ENCODE measurements at places on chromosomes 12 and 14.

DNA sequence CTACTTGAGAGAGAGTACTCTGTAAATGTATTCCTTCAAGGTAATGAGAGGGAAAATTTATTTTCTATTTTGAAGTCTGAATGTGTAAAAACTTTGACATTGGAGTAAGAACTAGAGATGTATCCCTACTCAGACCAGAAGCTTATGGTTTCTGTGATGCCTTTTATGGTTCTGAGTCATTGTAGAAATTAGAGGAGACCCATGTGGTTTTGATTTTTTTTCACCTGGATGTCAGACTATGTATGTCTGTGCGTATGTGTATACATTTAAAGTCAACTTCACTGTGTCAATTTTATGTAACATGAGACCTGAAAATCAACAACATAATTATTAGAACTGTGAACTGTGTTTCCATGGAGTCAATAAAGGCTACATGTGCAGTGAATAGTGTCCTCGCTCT lies 302.0 kb downstream of the TRHDE start:
- no peak for DNase-seq

DNA sequence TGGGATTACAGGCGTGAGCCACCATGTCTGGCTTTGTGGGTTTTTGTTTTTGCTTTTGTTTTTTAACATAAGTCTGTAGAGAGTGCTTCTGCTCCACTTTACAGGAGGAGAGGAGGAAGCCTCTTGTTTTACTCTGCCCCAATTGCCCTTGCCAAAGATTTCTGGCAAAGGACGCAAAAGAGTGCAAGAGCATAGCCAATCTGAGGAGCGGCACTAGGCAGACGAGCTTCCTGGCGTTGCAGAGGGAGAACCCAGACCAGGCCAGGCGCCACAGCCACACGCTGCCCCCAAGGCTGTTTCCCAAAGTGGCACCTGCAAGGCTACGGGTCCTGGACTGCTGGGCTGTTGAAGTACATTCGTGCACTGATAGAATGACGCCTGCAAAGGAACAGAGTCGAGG lies 96.2 kb downstream of the BBS10 start:
- no peak for DNase-seq

- DNase-seq = no peak
Observed at GRCh38 chr14:53778263-53778662, 178.4 kb downstream of the BMP4 start.

GRCh38 chr14:97626088-97626487 lies 828.9 kb downstream of the VRK1 start:
- DNase-seq = peak; percentile 84

- no peak for DNase-seq
Observed at GRCh38 chr14:22479776-22480464, 109.1 kb downstream of the DAD1 start.

GRCh38 chr12:67792185-67792584 lies 143.6 kb downstream of the DYRK2 start:
- DNase-seq = no peak

GRCh38 chr14:66485029-66485428 lies 1.1 kb upstream of the CCDC196 start:
- DNase-seq = no peak

GRCh38 chr14:76924371-76925096 lies 98.3 kb downstream of the LRRC74A start:
- DNase-seq = peak; percentile 95

- no peak for DNase-seq
Observed at GRCh38 chr12:110516995-110517394, 14.9 kb downstream of the RAD9B start.

DNA sequence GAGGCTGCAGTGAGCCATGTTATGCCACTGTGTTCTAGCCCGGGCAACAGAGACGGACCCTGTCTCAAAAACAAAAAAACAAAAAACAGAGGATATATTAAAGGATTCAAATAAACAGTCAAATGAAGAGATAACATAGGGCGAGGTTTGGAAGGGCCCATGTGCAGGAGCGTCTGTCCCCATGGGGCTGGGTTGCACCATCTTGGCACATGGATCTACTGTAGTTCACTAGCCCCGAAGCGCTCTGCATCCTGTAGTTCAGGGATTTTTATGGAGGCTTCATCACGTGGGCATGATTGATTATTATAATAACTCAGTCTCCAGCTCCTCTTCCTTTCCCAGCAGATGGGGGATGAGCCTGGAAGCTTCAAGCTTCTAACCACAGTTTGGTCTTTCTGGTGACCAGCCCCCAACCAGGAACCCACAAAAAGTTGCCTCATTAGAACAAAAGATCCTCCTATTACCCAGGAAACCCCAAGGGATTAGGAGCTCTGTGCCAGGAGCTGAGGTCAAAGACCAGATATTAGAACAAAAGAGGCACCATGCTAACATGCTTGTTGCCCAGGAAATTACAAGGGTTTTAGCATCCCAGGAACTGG lies 59.9 kb downstream of the HCAR2 start:
- no peak for DNase-seq

DNA sequence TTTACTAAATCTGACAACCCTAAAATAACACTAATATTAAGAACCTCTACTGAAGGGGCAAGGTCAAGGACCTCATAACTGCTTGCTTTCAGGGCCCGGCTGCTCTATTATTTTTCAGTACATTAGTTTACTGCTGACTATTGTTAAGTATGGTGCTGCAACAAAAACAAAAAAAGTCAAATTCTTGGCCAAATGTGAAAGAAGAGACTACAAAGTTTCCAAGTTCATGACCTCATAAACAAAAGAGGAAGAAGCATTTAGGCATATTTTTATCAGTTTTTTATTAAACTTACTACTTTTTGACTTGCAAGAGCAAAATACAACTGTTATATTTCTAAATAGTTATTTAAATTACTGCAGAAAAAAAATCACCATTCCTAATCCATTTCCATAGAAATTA lies 109.8 kb upstream of the GPHB5 start:
- DNase-seq = no peak

- no peak for DNase-seq
Observed at GRCh38 chr12:15726027-15726877, 62.9 kb downstream of the EPS8 start.

- DNase-seq = no peak
Observed at GRCh38 chr12:127374447-127374846, 892.5 kb upstream of the TMEM132C start.

GRCh38 chr12:52647601-52648000 lies 4.4 kb downstream of the KRT2 start:
- DNase-seq = no peak

- no peak for DNase-seq
Observed at GRCh38 chr14:100128688-100129087, 30.8 kb downstream of the DEGS2 start.

GRCh38 chr14:104104076-104104901 lies 18.8 kb downstream of the ASPG start:
- DNase-seq = no peak

DNA sequence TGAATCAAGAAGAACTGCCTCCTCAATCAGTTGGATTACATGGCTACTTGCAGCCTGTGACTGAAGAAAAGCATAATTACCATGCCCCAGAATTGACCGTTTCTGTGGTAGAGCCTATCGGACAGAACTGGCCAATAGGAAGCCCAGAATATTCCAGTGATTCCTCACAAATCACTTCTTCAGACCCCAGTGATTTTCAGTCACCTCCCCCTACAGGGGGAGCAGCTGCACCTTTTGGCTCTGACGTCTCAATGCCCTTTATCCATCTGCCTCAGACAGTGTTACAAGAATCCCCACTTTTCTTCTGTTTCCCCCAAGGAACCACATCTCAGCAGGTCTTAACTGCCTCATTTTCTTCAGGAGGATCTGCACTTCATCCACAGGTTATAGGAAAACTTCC lies 80.8 kb downstream of the RAD52 start:
- DNase-seq = no peak

- peak; percentile 98 for DNase-seq
Observed at GRCh38 chr14:39114073-39114838, at the start of gene GEMIN2. GEMIN2 (plus strand) TSS chr14:39114323; CDS start chr14:39114339, 16 bp downstream.

GRCh38 chr12:111037047-111037446 lies 116.7 kb upstream of the MYL2 start:
- DNase-seq = no peak

DNA sequence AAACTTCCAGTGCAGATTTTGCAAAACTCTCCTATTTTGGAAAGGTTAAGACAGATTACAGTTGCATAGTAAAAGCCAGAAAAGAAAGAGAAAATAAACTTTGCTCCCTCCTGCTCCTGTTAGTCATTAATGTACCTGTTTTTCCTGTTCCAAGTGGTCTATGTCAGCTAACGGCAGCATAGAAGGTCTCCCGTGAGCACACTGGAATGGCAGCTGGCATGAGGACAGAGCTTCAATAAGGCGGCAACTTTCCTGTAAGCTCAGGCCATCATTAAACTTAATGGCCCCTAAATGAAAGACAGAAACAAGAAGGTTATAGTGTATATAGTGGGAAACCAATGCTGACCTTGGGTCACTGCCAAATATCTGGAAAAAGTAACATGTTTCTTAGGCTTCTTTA lies 16.0 kb downstream of the EIF2B2 start:
- DNase-seq = no peak

GRCh38 chr14:26597589-26598080 lies at the start of gene NOVA1:
NOVA1 (minus strand) TSS chr14:26598033; CDS start chr14:26597436, 597 bp downstream.
- no peak for DNase-seq

DNA sequence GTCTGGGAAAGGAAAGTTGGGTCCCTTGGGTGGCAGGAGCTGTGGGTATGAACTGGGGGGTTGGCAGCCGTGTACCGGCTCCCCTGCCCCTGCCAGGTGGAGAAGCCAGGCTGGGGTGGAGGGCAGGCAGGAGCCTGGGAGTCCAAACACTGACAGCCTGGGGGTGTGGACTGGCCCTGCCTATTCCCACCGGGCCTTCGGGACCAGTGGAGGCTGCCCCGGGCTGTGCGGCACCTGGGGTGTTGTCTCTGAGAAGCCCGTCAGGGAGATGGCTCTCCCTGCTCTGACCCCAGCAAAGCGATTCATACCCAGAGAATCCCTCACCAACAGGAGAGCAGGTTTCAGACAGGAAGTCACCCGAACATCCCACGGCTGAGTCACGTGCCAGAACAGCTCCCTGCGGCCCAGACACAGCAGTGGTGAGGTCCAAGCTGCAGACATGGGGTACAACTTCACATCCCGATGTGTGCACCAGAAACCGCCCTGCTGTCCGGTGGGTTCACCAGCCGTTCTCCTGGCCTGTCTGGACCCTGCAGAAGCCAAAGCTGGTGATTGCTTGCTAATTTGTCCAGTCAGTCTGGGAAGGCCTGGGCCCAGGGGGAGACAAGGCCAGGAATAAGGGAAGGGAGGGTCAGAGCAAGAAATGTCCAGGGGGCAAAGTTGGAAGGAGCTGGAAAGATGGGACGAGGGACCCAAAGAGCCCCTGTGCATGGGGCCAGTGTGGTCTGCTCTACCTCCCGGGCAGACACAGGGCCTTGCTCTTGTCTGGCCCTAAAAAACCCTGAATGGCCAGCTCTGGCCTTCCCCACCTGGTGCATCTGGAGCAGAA lies 2.1 kb upstream of the GPR132 start:
- no peak for DNase-seq

- DNase-seq = no peak
Observed at GRCh38 chr12:12606781-12607589, 4.7 kb upstream of the CREBL2 start.

- DNase-seq = no peak
Observed at GRCh38 chr12:50313256-50313931, 30.1 kb upstream of the LIMA1 start.

DNA sequence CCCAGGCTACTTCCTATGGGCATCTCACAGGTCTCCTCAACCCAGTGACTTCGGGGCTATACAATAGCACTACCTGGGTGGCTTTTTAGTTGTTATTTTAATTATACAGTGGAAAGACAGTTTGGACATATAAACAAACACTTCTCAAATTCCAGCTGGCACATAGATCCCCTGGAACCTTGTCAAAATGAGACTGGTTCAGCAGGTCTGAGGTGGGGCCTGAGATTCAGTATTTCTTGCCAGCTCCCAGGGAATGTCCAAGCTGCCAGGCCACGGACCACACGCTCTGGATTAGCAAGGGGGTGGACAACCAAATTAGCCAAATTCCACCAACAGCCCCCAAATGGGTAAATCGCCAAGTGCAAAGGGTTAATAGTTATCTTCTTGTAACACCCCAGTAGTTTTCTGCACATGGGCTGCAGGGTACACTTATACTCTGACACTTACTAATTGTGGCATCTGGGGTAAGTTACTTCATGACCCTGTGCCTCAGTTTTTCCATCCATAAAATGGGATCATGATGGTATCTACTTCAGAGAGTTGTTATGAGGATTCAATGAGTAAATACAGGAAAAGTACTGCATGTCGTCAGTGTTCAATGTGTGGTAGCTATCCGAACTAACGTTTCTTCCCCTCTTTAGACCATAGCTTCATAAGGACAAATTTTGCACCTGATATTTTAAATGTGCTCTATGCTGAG lies 789.4 kb upstream of the TBX3 start:
- no peak for DNase-seq

DNA sequence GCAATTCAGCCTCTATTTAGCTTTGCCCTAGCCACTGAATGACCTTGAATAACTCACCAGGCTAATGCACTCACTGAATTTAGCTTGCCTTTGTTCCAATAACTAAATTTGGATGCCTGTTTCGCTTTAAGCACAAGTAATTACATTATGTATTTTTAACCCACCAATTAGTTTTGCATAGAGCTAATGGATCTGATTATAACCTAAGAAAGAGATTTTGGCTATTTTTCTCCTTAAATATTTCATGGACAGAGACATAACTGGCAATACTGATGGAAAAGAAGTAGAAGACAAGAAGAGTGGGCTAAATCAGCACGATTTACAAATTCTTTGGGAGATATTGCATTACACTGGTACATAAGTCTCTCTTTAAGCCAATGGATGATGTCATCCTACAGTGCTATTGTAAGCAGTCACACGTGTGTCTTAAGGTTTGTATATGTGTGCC lies 85.7 kb downstream of the AKAP6 start:
- no peak for DNase-seq

- DNase-seq = no peak
Observed at GRCh38 chr12:94550964-94551363, 91.3 kb upstream of the CEP83 start.

- no peak for DNase-seq
Observed at GRCh38 chr12:52573743-52574142, at the start of gene KRT74. KRT74 (minus strand) TSS chr12:52573843; CDS start chr12:52573777, 66 bp downstream.
